ENCODE measurements at places on chromosomes 2 and 18. TPM values are rescaled to one million over a fixed set of nuclear protein-coding genes. Genes with fewer than 3 reads are reported as not detected.

The PRSS56 gene
- total RNA-seq, result 9.6 TPM

The COL3A1 gene
- total RNA-seq, result 7,166 TPM

The PSME4 gene
- total RNA-seq, result 69.7 TPM

The SCN9A gene
- total RNA-seq, result 20.1 TPM

The FN1 gene
- 592 TPM for total RNA-seq

The SERPINB11 gene
- total RNA-seq, result 0.93 TPM

The MAP2 gene
- total RNA-seq, result 267 TPM

The LANCL1 gene
- total RNA-seq, result 88.8 TPM

The TEX44 gene
- total RNA-seq, result not detected

The GPAT2 gene
- 1.3 TPM for total RNA-seq

The PLEKHH2 gene
- 36.6 TPM for total RNA-seq

The SAG gene
- 16.7 TPM for total RNA-seq

The B3GNT7 gene
- total RNA-seq, result 3.4 TPM

The DNAJB2 gene
- 91.9 TPM for total RNA-seq

The ATP9B gene
- total RNA-seq, result 91.6 TPM

The ANKRD30BL gene
- total RNA-seq, result 7.3 TPM

The FNDC4 gene
- total RNA-seq, result 13.7 TPM

The IL36G gene
- not detected for total RNA-seq

The TCF4 gene
- total RNA-seq, result 441 TPM

The CNDP1 gene
- 9.9 TPM for total RNA-seq

The DBI gene
- total RNA-seq, result 91.2 TPM

The CBLN2 gene
- total RNA-seq, result 20.8 TPM

The SP3 gene
- total RNA-seq, result 183 TPM

The CHRND gene
- 3.9 TPM for total RNA-seq

The APLF gene
- total RNA-seq, result 8.9 TPM

The DPP10 gene
- total RNA-seq, result 22.3 TPM

The SCYGR4 gene
- total RNA-seq, result not detected

The CHAC2 gene
- 2.2 TPM for total RNA-seq

The THADA gene
- total RNA-seq, result 65.4 TPM

The GALNT3 gene
- total RNA-seq, result 6.8 TPM

The BCL11A gene
- 29.0 TPM for total RNA-seq

The DSC3 gene
- total RNA-seq, result 18.1 TPM

The IL36A gene
- total RNA-seq, result not detected

The SKA1 gene
- total RNA-seq, result 2.5 TPM

The FAP gene
- 82.5 TPM for total RNA-seq

The ACSL3 gene
- 139 TPM for total RNA-seq

The SIX3 gene
- 35.2 TPM for total RNA-seq

The TEKT4 gene
- 0.22 TPM for total RNA-seq

The MEP1B gene
- not detected for total RNA-seq

The IL1RL1 gene
- total RNA-seq, result 4.3 TPM

The LYG1 gene
- 1.5 TPM for total RNA-seq

The MSTN gene
- total RNA-seq, result 7.2 TPM

The MROH2A gene
- not detected for total RNA-seq

The CHRNG gene
- total RNA-seq, result 2.0 TPM

The HOXD9 gene
- 1.0 TPM for total RNA-seq

The COBLL1 gene
- total RNA-seq, result 92.7 TPM

The REG1B gene
- not detected for total RNA-seq

The CDK5R2 gene
- total RNA-seq, result 16.2 TPM

The LIPG gene
- total RNA-seq, result 20.2 TPM

The SLC23A3 gene
- 1.3 TPM for total RNA-seq

Data from camera-type eye (tissue), 1 donor.